ENCODE measurements at places on chromosomes 12 and 14.

- no peak for DNase-seq
These were observed 708.8 kb downstream of the RERGL start for GRCh38 chr12:17381211-17381610.

GRCh38 chr12:86551146-86551571 is 295.0 kb upstream of the MGAT4C start:
- no peak for DNase-seq

DNA sequence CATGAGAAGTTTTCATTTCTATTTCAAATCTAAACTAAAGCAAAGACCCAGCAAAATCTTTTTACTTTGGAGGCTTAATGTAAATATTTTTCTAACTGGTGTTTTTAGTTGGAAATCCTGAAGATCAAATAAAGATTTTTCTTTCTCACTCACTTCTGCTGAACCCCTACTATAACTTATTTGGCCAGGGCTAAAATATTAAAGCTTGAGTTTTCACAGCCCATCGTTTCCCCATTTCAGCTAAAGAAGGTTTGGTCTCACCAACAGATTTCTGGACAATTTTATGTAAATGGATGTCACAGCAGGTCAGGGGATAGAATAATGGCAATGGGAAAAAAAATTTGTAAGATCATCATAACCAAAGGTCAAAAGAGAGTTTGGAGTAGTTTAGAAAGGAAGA is 92.7 kb upstream of the DCN start:
- DNase-seq = no peak

- no peak for DNase-seq
These were observed 121.8 kb downstream of the NRXN3 start for GRCh38 chr14:78292003-78292402.

- DNase-seq = no peak
These were observed 8.7 kb downstream of the KITLG start for GRCh38 chr12:88571543-88571942.

- DNase-seq = no peak
These were observed 13.2 kb upstream of the TDG start for GRCh38 chr12:103952497-103952896.

DNA sequence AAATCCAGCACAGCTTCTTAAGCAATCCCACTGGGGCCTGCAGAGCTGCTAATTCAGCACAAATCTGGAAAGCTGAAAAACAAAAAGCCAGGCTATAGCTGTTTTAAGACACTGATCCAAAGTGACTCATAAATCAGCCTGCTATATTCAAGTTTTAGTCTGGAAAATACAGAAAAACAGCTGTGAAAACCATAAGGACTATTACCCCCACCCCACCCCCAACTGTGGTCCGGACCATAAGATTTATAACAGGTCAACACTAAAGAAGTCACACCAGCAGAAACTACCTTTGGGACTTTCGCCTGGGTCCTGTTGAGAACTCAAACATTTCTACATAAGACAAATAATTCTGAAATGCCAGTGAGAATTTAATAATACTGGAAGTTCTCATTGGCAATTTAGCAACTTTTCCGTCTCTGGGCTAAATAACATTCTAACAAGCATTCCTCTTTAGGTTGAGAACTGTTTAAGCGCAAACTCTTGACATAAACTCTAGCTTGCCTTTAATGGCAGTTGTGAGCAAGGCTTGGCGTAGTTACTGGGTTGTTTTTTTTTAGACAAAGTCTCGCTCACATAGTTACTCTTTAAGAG is 3.3 kb downstream of the LRIG3 start:
- DNase-seq = no peak

- DNase-seq = no peak
These were observed 53.6 kb downstream of the SUSD6 start for GRCh38 chr14:69664865-69665526.

Measured in stimulated activated naive CD4-positive, alpha-beta T cell (primary cell).